ENCODE measurements at places on chromosomes 6 and 20. TPM values are rescaled to one million over a fixed set of nuclear protein-coding genes. Genes with fewer than 3 reads are reported as not detected.

The CDH22 gene
- total RNA-seq, result not detected

The LY86 gene
- 1.7 TPM for total RNA-seq

GRCh38 chr6:45543298-45544235 lies 165.8 kb upstream of the SUPT3H start:
- no peak for DNase-seq

DNA sequence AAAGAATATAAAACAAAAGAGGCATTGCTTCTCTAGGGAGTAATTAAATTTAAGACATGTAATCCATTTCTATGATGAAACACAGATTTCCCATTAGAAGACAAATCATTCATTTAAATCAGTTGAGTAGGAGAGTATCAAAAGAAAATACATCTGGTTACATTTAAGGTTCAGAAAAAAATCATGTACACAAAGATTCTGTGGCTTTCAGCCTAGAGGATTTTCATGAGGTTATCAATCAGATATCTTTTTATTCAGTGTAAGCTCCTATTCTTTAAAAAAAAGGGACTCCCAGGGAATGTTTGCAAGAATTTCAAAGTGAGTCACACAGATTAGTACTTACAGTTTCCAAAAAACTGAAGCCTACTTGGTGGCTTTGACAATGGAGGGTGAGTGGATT lies 24.9 kb downstream of the COL21A1 start:
- no peak for DNase-seq

DNA sequence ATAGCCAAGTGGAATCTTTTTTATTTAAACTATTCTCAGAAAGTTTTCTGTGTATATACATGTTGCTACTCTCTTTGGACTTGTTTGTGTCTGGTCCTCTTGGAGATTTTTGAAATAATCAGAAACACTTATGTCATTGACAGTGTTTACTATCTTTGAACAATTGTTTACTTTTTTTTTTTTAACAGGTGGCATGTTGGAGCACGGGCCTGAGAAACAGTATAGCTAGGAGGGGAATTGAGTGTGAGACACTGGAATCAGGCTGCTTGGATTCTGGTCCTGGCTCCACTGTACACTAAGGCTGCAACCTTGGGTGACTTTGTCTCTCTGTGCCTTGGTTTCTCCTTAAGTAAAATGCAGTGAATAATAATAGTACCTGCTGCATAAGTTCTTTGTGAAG lies 279.6 kb downstream of the PRL start:
- DNase-seq, result no peak

- DNase-seq, result no peak
These were observed 52.1 kb upstream of the BEND6 start for GRCh38 chr6:56902641-56903464.

Data from activated CD8-positive, alpha-beta memory T cell treated with anti-CD3 and anti-CD28 coated beads, Interleukin-2, amount 10 ng/mL, durations not matched to agents 7 days and 5 days (primary cell).